ENCODE measurements at places on chromosomes 16 and 17.

GRCh38 chr17:19313746-19314651, 48.5 kb downstream of the B9D1 start:
- no peak for DNase-seq

- no peak for DNase-seq
These were observed 106.8 kb upstream of the CHMP6 start for GRCh38 chr17:80884811-80885210.

GRCh38 chr17:64491034-64491860, 5.6 kb downstream of the POLG2 start:
- no peak for DNase-seq

DNA sequence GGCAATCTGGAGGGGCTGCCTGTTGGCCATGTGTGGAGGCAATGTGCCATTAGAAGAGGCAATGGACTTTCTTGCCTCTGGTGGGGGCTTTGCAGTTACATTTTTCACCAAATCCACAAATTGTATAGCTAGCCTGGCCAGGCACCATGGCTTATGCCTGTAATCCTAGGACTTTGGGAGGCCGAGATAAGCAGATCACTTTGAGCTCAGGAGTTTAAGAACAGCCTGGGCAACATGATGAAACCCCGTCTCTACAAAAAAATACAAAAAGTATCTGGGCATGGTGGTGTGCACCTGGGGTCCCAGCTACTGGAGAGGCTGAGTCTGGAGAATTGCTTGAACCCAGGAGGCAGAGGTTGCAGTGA, 2.7 kb upstream of the RNF112 start:
- no peak for DNase-seq

- DNase-seq = no peak
These were observed 751.8 kb downstream of the CDH11 start for GRCh38 chr16:64370112-64370511.

DNA sequence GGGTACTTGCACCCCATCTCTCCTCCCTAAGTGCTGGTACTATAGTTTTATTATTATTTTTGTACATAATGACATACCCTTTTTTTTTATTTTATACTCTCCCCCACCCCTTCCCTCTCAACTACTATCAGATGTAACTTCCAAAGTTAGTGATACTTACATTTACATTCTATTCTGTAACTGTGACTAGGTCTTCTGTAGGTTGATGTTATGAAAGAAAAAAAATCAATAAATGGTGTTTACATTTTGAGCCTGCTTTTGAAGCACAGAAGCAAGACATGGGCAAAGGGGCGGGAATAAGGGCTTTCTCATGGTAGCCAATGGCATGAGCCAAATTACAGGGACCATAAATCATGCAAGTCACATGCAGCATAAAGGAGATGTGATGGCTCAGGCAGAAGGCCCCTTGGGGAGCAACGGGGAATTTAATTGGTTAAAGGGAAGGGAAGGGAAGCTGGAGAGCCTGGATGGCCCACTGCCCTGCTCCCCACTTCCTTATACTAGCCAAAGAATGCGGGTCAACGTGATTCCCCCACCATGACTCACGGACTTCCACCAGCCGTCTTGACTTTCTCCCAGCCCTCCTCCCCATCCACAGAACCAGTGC, 2.4 kb upstream of the ACSF2 start:
- DNase-seq = peak; percentile 75

- DNase-seq = no peak
These were observed 80.9 kb downstream of the ZNF423 start for GRCh38 chr16:49775018-49775417.

GRCh38 chr16:77057161-77057774, 133.7 kb upstream of the MON1B start:
- DNase-seq = no peak

DNA sequence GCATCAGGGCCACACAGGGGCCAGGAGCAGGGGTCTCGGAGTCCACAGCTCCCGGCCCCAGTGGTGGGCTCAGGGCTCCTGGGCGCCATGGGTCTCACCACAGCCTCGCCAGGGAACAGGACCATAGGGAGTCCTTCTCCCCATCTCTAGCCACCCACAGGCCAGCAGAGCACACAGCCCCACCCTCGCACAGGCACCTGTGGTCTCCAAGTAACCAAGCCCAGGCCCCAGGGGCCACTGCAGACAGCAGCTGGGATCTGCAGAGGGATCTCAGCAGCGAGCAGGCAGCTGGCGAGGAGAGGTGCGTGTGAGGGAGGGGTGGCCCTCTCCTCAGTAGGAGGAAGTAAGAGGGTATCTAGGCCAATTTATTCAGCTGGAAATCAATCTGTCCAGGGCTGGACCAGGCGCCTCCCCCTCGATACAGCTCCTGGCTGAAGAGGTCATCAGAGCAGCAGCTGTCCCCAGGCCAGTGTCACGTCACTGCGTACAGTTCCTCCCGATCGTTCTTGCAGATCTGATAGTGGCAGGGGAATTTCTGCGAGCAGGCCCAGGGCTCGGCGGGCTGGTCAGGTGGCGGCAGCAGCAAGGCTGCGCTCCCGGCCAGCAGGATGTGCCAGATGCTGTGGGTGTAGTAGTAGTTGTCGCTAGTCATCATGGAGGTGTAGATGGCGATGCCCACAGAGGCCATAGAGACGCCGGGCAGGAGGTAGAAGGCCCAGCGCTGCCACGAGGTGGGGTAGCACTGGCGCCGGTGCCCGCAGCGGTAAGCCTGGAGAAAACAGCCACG, 1.4 kb upstream of the MRPL28 start:
- no peak for DNase-seq

DNA sequence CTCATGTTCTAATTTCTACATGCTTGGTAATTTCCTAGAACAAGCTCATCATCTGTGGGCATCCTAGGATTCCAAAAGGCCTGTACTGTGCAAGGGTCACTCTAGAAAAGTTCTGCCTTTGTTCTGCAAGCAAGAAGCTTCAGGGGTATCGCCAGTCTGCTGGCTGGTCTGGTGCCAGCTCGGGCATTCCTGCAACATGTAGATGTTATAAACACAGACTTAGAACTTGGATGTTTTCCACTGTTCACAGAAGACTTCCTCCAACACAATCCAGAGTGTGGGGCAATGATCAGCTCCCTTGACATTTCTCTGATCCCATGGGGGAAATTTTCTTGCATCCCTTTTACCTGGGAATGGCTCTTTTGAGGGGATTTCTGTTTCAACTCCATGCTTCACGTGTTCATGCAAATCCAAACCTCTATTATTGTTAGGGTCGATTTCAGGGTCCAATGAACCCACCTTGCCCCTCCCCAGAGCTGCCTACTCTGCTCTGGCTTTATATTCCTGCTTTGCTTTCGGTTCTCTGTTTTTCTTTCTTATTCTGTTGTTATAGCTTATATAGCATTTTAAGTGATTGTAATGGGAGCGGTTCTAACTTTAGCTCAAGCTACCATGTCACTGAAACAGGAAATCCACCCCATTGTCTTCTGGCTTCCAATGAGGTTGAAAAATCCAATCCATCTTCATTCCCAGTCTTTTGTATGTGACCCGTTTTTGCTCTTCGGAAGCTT, 25.3 kb downstream of the UBE2O start:
- peak; percentile 44 for DNase-seq

- no peak for DNase-seq
These were observed 8.2 kb downstream of the TBX21 start for GRCh38 chr17:47741109-47741792.

- peak; percentile 40 for DNase-seq
These were observed 11.4 kb downstream of the SLC13A5 start for GRCh38 chr17:6701719-6702118.

DNA sequence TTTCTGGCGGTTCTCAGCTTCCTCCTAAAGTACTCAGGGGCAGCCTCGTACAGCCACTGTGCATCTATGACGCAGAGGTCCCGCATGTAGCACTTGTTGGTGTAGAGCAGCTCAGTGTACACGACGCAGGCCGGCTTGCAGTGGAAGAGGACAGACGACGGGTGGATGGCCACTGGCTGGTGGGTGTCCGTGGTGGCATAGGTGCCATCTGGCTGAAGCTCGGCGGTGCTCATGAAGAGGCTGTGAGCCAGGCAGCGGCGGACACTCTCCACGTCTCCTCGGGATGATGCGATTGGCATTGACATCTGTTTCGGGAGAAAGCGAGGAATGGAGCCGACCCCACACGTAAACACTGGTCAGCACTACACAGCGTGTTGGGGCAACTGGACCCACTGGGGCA, 5.3 kb upstream of the C1QBP start:
- DNase-seq = no peak

- DNase-seq = no peak
These were observed 1.9 kb upstream of the TLE7 start for GRCh38 chr16:71443714-71444113.

DNA sequence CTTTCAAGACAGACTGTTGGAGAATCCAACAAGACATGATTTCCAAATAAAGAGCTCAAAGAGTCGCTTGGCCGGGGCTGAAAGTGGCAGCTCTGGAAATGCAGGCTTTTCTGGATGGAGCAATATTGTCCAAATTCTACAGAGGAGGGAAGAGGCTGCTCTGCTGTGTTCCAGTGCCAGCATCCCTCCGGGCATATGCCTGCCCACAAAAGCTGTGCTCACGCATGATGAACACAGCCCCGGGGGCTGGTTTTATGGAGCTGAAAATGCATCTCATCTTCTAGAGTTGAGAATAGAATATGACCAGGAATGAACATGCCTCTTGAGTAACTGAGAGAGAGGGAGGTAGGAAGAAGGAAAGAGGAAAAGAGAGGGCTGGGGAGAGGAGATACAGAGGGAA, 74.7 kb upstream of the TOX3 start:
- no peak for DNase-seq

DNA sequence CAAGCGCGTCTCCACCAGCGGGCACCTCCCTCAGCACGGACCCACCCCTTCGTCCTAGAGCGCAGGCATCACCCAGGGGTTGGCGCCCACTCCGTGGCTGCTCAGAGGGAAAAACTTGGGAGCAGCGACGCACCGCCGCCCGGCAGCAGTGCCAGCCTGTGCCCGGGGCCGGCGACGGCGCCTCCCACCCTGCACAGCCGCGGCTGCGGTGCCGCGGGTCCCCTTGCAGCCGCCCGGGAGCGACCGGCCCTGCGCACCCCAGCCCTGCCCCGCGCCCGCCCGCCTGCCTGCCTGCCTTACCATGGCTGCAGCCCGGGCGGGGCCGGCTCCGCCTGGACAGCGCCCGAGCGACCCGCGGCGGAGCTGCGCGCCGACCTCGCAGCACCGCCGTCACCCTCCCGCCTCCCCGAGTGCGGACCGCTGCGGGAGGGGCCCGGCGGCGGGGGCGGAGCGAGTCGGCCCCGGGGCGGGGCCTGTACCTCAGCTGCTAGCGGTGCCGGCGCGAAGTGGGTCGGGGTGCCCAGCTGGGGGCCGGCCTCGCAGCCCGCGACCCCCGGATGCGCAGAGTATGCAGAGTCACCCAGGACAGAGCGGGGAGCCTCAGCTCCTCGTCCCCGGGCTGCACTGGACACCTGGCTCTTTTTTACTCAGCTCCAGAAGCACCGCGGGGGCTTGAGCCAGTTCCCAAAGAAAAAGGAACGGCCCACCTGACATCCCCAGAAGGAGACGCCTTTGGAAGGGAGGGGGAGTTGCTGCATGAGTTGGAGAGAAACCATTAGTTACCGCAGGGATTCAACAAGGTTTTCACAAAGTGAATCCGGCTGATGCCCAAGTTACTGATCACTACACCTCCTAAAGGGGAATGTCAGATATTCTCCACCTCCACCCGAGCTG, 17.5 kb upstream of the MTMR4 start:
- peak; percentile 67 for DNase-seq

DNA sequence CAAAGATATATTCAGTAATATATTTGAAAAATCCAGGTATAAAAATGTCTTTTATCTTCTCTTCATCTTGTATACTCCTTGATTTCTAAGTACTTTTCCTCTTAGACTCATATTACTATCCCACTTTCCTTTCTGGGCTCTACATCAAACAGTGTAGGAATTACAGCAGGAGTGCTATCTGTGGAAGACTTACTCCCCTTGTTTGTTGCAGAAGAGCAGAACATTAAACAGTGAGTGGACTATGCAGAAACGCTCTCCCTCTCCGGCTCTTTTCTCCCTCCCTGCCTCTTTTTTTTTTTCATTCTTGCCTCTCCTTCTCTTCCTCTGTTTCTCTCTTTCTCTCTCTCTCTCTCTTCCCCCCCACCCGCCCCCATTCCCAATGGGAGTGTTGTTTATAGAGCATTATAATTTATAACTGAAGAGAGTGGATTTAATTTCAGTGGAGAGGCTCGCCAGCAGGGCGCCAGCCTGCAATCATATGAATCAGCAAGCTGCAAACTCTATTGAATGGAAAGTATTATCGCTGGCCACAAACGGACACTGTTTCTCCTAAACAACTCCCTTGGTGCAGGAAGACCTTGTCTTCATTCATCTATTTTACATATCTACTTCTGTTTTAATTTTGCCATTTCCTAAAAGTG, 242.3 kb upstream of the TBX2 start:
- DNase-seq = peak; percentile 66

GRCh38 chr16:24721830-24722238, 7.6 kb upstream of the TNRC6A start:
- DNase-seq = no peak

- DNase-seq = no peak
These were observed 178.2 kb upstream of the RPH3AL start for GRCh38 chr17:530851-531250.

DNA sequence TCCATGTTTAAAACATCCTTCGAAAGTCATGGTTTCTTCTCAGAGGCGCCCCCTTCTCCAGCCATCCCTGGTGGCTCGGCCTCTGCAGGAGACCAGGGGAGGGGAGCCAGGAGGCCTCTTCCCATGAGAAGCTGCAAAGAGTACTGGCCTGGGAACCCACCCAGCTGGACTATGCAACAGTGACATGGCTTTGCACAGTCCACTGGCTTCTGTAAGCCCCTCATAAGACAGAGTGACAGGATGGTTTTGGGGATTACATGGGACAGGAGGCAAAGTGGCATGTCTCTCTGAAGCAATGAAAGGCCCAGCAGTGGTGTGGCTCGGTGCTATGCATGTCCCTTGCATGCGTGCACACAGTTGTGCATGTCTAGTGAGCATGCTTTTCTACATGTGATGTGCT, 99.5 kb downstream of the C16orf78 start:
- no peak for DNase-seq

- no peak for DNase-seq
These were observed 18.4 kb upstream of the G6PC1 start for GRCh38 chr17:42882166-42882565.

- DNase-seq = no peak
These were observed 19.1 kb downstream of the NGFR start for GRCh38 chr17:49514071-49514721.

All from AG08395 (cell line).